ENCODE measurements at places on chromosomes 12 and 14. TPM values are rescaled to one million over a fixed set of nuclear protein-coding genes. Genes with fewer than 3 reads are reported as not detected.
A peak's percentile ranks its signal among the peaks of the same experiment; 100 is the strongest.

- no peak for DNase-seq
Measured at GRCh38 chr12:13316587-13317246, 120.2 kb downstream of the EMP1 start.

GRCh38 chr14:66359500-66359899 is 126.7 kb upstream of the CCDC196 start:
- DNase-seq: peak; percentile 35

- no peak for DNase-seq
Measured at GRCh38 chr14:79742142-79742541, 469.2 kb downstream of the DIO2 start.

GRCh38 chr14:69034612-69035262 is 55.6 kb upstream of the ACTN1 start:
- no peak for DNase-seq

Gene ACSM4
- total RNA-seq: not detected

DNA sequence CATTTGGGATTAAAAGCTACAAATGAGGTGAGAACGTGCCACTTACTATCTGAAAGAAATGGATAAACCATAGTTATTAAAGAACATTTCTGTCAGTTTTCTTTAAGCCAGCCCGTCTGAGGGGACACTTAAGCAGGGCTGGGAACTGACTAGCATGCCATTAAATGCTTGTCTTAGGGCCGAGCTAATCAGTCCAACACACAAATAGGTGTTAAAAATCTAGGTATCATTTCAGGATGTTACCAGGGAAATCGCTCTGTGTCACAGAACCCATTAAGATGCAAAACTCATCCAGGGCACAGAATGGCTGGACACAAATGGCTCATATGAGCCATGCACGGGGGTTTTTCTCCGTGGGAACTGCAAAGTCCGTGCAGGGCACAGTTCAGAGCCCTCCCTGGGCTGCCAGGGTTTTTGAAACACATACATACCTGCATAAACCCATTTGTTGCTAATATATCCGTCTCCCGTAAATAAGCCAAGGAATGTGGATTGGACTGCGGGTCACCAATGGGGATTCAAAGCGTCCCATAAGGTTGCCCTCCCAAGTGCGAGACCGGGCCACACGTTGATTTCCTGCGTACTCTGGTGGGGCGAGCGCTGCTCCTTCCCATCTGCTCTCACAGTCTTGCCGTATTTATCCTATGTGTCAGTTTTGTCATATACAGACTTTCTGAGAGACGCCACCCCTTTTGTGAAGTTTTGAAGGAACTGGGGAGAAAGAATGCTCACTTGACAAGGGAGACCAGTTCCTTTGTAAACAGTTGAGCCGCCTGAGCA is 5.4 kb upstream of the GSC start:
- no peak for DNase-seq

Gene CREBL2
- 26.9 TPM for total RNA-seq
